ENCODE measurements at places on chromosomes 11 and 22.

GRCh38 chr11:86418106-86418505, 43.4 kb downstream of the CCDC81 start:
- no peak for DNase-seq

GRCh38 chr11:45922425-45923082, at the start of gene LARGE2:
Gene LARGE2 (plus strand): TSS chr11:45922656. CDS start chr11:45922883, 227 bp downstream.
- DNase-seq: no peak

GRCh38 chr22:27752771-27753170, 48.8 kb downstream of the MN1 start:
- DNase-seq: no peak

DNA sequence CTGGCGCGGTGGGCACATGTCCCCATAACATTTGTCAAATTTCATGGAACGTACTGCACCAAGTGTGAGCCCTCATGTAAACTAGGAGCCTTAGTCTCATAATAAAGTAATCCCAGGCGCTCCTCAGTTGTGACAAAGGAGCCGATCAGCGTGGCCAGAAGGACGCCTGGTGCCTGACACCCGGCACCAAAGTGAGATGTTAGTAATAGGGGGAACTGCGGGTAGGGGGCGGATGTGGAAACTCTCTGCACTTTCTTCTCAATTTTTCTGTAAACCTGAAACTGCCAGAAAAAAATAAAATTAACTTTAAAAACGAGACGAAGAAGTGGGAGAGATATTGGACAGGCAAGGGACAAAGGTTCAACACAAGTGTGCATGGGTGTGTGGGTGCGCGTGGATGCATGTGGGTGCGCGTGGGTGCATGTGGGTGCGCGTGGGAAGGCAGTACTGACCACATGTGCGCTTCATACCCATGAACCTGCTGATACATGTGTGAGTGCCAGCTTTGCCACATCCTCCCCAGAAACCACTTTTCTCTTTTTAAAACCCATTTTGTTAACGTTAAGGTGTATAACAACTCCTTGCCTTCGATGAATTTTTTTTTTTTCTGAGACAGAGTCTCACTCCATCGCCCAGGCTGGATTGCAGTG, 55.4 kb upstream of the LINC01488 start:
- no peak for DNase-seq

DNA sequence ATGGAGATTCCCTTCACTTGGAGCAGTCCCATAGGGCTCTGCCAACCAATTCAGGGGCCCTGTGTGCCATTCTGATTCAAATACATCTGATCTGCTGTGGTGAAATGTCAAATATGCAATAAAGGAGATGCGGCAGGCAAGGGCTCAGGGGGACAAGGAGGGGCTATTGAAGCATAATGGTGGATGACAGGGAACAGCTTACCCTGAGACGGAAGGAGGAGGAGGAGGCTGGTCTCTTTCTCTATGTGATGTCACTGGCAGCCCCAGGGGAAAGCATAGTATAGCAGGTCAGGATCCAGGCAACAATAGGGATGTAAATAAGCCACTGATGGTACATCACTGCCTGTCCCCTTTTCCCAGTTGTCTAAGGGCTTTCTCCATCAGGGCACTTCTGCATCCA, 350.9 kb upstream of the SYN3 start:
- no peak for DNase-seq

GRCh38 chr22:17827466-17827865, 53.2 kb upstream of the BID start:
- no peak for DNase-seq

- DNase-seq: no peak
These were observed 4.1 kb upstream of the CRACR2B start for GRCh38 chr11:823441-824291.
